Right cardiac atrium (tissue), 5 donors: ENCODE measurements at places on chromosomes 1 and 21. TPM values are rescaled to one million over a fixed set of nuclear protein-coding genes. Genes with fewer than 3 reads are reported as not detected.

DNA sequence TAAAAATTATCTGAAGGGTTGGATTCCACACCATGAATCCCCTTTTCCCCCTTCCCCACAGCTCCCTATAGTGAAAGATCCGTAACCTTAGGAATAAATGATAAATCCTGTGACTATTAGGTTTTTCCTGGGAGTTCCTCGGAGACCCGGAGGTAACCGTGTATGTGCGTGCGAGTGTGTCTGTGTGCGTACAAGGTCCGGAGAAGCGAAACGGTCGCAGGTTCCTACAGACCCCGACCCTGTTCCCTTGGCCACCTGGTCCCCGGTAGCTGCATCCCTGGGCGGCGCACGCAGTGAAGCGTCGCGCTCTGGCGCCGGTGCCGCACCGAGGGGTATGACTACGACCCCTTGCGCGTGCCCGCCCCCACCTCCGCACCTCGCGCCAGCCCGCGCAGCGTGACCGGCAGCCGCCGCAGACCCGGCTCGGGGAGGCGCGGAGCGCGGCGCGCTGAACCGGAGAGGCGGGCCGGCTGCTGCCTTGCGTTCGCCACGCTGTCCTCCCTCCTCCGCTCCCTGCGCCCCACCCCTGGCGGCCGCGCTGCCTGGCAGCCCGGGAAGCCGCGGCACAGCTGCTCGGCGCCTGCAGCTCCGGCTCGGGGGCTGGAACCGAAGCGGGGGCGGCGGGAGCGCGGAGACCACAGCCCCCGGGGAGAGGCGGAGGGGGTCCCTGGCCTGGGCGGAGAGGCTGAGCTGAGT is at the start of gene AK5:
AK5 (plus strand) TSS at position 529 of the 696 bp plus-strand sequence. CDS start 295 bp downstream, outside the sequence.
- peak; percentile 55 for DNase-seq

DNA sequence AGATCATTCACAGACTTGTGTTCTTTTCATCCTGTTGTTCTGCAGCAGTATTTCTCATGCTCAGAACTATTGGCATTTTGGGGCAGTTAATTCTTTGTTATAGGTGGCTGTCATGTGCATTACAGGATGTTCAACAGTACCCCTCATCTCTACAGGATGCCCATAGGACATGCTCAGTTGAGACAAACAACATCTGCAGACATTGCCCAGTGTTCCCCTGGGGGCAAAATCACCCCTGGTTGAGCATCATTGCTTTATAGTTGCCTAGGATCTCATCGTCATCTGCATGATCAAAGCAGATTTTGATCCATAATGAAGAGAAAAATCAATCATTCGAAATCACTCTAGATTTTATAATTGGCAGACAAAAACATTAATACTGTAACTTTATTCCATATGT is 222.5 kb upstream of the CACYBP start:
- DNase-seq: no peak

DNA sequence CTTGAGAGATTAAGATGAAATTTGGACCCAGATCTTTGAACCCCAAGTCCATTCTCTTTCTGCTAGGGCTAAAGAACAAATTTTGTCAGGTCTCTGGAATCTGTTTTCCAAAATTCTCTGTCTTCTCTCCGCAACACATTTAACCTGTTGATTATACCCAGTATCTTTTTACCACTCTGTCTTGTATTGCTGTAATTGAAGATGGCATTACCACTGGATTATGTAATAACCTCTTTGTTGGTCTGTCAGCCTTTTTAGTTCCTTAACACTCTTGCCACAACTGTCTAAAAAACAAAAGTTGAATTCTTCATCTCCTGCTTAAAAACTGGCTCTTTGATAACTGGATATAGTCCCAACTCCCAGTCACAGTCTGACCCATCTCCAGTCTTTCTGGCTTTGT is 3.0 kb downstream of the SRP9 start:
- DNase-seq: no peak

DNA sequence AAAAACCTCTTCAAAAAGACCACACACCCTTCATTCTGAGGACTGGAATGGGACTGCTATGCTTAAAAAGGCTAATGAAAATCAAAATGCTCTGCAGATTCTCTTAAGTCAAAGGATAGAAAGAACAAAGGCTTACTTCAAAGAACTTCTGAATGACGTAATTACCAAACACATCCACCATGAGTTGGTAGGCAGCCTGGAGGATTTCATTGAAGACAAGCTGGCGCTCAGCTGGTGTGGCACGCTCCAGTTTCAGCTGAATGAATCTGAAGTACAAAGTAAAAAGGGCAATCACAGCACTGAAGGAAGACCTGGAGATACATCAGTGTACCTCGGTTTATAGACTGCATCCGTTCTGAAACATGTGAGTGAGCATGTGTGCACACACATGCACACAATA is 43.5 kb upstream of the SDC3 start:
- DNase-seq: no peak

Gene CACHD1
- total RNA-seq: 4.6 TPM
